Osteoblast (primary cell): ENCODE measurements at places on chromosomes 7 and 10. TPM values are rescaled to one million over a fixed set of nuclear protein-coding genes. Genes with fewer than 3 reads are reported as not detected.

DNA sequence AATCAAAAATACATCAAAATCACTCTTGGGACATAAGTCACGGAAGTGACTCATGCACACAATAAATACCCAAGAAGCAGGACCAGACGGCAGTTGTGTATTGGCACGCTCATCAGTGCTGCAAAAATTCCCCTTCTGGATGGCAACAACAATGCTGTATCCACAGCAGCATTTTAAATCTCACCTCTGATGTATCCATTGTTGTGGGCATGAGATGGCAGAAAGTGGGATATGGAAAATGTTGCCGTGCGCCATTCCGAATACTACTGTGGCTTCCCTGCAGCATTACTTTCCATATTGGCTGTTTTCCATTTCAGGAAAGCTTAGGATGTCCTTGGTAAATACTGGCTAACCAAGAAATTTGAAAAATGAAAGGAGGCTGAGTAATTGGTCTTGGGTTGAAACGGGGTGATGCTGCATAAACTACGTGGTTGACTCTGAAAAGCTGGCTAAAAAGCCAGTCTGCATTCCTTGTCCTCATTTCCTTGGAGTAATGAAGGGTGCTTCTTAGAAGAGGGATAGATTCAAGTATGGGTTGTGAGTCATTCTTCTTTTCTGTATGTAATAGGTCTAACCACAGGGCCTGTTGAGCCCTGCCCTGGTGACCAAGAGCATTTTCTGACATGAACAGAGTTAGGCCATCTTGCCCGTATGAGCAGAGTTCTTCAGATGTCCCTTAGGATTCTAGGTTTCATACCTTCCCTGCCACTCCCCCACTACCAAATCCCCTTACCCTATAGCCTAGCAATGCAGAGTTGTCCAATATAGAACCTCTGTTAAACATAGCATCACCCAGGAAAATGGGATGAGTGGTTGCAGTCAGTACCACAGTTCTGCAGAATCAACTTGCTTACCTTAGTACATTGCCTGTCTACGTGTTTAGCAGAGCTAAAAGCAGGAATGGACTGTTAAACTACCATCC is 36.3 kb upstream of the TOMM7 start:
- DNase-seq, result peak; percentile 93

DNA sequence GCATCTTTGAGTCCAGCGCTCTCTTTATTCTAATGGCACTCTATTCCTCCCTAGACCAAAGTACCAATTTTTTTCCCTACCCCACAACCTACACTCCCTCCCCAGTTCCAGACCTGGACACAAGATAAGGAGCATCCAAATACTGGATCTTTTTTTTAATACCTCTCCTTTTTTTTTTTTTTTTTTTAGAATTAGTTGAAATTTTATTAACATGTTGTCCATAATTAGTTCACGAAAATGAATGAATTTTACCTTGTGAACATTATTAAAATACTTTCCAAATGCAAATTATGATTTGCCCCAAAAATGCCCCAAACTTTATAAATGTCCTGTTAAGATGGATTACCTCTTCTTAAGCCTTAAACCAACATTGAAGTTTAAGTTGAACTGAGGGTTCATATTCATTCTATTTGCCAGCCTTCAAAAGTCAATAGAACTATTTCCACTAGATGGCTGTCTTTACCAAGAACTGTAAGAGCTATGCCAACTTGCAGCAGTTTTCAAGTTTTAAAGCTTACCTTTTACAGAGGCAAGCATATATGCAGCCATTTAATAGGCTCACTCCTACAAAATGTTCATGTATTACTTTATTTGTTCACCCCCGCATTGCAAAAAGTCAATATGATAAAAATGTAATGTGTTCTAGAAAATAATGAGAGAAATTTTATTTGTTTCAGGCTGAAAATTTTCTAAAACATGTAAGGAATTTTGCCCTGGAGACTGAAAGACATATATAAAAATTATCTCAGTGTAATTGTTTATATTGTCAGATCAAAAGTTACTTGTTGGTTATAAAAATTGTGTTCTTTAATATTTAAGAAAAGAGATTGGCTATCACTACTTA is 39.7 kb upstream of the TNKS2 start:
- DNase-seq, result no peak

- DNase-seq, result no peak
These were observed 217.0 kb downstream of the CREB5 start for GRCh38 chr7:28629216-28629842.

DNA sequence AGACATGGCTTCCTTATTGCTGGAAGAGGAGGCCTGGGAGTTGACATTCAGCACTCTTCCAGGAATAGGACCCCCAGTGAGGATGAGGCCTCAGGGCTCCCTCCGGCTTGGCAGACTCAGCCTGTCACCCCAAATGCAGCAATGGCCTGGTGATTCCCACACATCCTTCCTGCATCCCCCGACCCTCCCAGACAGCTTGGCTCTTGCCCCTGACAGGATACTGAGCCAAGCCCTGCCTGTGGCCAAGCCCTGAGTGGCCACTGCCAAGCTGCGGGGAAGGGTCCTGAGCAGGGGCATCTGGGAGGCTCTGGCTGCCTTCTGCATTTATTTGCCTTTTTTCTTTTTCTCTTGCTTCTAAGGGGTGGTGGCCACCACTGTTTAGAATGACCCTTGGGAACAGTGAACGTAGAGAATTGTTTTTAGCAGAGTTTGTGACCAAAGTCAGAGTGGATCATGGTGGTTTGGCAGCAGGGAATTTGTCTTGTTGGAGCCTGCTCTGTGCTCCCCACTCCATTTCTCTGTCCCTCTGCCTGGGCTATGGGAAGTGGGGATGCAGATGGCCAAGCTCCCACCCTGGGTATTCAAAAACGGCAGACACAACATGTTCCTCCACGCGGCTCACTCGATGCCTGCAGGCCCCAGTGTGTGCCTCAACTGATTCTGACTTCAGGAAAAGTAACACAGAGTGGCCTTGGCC is 4.3 kb downstream of the PGAM2 start:
- DNase-seq, result no peak

DNA sequence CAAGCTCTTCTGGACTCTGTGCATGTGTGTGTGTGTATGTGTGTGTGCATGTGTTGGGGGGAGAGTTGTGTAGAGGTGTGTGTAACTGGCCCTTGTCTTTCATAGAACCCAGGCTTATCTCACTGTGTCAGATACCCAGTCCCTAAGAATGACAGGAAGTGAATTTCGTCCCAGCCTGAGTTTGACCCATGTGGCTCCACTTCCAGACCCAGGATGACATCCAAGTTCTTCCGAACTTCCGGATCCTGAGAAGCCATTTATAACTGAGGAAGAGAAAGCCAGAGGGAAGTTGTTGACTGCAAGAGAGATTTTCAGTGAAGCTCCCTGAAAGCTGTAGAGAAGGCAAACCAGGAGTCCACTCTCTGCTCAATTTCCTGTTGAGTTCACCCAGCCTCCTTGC is 53.2 kb downstream of the ADRB1 start:
- no peak for DNase-seq

DNA sequence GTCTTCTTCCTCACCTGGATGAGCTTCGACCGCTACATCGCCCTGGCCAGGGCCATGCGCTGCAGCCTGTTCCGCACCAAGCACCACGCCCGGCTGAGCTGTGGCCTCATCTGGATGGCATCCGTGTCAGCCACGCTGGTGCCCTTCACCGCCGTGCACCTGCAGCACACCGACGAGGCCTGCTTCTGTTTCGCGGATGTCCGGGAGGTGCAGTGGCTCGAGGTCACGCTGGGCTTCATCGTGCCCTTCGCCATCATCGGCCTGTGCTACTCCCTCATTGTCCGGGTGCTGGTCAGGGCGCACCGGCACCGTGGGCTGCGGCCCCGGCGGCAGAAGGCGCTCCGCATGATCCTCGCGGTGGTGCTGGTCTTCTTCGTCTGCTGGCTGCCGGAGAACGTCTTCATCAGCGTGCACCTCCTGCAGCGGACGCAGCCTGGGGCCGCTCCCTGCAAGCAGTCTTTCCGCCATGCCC is 4.3 kb downstream of the GPER1 start:
- DNase-seq, result no peak

GRCh38 chr7:19442016-19442785 is 266.6 kb downstream of the POLR1F start:
- peak; percentile 78 for DNase-seq

DNA sequence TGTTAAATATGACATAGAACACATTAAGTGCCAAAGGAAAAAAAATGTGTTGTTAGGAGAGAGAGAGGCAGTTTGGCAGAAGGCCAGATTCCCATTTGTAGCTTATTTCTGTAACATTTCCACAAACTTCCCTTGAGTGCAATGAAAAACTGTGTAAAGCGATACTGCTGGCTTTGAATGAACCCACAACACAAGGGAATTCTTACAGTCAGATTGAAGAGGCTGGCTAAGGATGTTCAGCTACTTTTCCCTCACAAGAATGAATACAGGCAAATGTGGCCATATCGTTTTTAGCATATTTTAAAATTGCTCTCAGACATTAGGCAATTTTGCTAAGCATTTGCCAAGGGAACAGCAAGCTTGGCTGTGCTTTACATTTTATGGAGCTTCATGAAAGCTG is 614.1 kb upstream of the FZD8 start:
- DNase-seq, result no peak

Gene MYH16
- under 0.01 TPM in 1 of 2 replicates, not detected in the other for total RNA-seq

Gene LRRC4
- total RNA-seq, result 0.29 and 0.72 TPM in 2 replicates

Gene PSD
- total RNA-seq, result 0.29 and 0.72 TPM in 2 replicates

Gene GNB2
- 72.7 and 84.6 TPM in 2 replicates for total RNA-seq

Gene CALML5
- not detected in 2 replicates for total RNA-seq

Gene SUFU
- 2.9 and 3.6 TPM in 2 replicates for total RNA-seq
